ENCODE measurements at places on chromosomes 4 and X.

- DNase-seq, result no peak
These were observed 105.2 kb downstream of the RTL5 start for GRCh38 chrX:72026341-72027023.

DNA sequence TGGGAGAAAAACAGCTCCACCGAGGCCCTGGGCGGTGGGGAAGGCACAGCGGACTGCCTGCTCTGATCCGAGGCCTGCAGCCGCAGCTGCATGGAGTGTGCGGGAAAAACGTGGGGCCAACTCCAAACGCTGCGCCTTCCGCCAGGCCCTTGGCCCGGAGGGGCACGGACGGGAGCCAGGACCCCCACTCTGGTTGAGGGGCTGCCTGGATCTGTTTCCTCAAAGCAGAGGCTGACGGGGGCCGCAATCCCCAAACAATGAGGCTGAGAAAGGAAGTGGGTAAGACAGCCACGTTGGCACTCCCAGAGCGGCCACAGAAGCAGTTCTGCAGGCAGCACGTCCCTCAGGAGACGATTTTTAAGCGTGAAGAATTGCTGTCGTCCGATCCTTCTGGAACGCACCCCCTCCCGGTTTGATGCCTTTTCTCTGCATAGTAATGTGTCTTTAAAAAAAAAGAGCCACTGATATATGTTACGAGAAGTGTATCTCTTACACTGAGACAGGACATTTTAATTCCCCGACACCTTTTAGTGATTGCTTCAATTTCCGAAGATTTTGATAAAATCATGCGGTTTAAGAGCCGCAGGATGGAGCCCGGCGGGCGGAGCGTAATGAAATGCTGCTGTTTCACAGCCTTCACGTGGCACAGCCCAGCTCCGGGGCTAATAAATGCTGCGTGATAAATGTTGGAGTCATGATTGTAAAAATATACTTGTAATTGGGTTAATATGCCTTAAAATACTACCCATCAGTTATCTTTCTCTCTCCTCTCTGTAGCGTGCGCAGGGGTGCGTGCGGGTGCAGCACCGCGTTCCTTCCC, 85.7 kb downstream of the FAM53A start:
- DNase-seq, result no peak

DNA sequence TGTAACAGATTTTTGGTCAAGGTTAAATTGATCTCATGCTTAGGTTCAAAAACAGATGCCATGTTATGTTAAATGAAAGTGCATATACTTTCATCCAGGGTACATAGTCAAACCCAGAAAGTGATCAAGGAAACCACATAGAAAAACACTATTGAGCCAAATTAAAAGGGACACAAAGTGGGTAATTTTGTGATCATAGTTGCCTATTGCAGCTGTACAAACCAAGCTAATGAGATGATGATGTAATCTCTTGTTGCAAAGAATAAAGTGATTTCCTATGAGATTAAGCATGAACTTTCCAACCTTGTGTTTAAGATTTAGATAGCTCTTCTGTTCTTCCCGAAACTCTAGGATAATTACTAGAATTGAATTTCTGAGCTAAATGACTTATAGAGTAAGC, 20.2 kb upstream of the LIMCH1 start:
- DNase-seq, result no peak

DNA sequence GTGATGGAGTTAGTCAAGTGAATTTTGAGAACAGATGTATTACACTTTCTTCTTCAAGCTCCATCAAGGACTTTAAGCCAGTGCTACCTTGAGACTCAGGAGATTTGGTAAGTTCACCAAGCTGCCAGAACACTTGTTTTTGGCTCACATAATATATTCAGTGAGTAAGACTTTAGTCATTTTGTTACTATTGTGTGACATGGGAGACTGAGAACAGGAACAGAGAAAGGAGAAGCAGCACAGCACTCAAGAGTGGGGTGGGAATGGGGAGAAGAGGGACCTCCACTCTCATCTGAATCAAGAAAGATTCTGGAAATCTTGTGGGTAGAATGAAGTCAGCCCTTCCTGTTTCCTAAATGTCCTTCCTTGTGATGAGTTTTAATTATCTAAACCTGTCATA, 87.3 kb upstream of the TET2 start:
- DNase-seq, result no peak

DNA sequence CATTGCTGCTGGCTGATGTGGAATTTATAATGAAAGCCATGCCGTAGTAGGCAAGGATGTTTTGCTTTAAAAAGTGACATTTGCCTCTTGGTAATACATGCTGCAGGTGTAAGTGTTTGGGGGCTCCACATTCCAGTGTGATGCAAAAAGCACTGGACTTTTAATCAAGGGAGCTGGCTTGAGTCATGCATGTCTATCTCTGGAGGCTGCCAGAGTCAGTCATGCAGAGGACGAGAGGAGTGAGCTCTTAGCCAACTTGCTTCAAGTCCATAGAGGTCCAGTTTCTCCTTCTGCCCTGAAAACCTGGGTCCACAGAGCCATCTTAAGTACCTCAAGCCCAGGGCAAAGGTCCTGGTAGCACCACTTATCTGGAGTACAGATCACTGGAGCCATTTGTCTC, 11.6 kb upstream of the CXCL13 start:
- no peak for DNase-seq

DNA sequence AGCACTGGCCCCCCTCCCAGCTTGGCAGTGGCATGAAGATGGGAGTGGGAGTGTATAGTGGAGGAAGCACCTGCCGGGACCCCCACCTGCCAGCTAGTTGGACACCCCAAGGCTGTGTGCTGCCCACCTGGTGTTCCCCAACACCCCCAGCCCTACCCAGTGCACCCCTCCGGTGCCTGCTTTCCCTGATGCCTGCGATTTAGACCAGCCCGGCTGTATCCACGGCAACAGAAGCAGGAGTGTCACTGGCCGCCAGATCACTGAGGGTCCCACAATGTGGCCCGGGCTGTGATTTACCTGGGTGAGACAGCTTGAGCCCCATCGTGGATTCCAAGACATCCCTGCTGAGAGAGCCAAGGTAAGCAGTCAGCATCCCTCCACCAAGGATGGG, 533 bp downstream of the GPR173 start:
- DNase-seq, result no peak

DNA sequence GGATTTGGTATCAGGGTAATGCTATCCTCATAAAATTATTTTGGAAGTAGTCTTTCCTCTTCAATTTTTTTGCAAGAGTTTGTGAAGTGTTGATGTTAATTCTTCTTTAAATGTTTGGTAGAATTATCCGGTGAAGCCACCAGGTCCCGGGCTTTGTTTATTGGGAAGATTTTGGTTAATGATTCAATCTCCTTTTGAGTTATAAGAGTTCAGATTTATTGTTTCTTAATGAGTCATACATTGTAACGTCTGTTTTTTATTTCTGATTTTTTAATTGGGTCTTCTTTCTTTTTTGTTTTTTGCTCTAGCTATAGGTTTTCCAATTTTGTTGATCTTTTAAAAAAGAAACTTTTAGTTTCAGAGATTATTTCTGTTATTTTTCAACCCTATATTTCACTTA, 412.3 kb downstream of the PDGFC start:
- no peak for DNase-seq

DNA sequence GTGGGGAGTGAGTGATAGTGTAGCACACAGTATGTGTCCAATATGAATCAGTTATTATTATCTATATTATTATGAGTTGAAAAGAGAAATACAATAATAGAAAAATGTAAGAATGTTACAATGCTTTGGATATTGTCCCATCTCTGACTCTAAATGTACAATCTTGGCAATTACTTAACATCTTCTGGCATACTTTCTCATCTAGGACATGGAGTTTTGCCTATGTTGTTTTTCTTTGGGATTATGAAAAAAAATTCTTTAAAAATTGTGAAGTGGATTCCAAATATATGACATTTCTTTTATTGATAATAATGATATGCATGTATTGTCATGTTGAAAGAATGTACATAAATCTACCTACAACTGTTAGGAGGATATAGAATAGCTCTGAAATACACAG, 84.1 kb downstream of the TBCK start:
- no peak for DNase-seq

DNA sequence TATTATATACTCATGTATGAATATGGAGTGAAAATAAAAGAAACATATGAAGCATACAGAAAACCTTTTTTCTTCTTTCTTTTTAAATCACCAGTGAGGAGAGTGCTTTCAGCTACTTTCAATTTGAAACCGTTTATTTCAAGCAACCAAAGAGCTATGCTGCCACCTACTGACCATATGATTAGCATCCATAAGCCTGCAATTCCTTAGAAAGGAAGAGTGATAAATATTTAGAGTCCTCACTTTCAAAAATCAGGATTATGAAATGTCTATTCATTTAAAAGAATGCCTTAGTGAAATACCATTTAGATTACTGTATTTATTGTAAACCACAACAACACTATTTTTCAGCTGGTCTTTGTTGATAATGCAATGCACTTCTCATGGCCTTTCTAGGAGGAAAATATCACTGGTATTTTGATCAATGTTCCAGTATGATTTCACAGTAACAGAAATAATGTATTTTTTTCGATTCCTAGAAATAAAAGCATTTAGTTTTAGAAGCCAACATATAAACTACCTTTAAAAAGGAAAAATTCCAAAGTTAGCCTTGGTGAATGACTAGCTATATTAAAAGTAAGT, 667.6 kb downstream of the PCDH18 start:
- DNase-seq, result peak; percentile 2

DNA sequence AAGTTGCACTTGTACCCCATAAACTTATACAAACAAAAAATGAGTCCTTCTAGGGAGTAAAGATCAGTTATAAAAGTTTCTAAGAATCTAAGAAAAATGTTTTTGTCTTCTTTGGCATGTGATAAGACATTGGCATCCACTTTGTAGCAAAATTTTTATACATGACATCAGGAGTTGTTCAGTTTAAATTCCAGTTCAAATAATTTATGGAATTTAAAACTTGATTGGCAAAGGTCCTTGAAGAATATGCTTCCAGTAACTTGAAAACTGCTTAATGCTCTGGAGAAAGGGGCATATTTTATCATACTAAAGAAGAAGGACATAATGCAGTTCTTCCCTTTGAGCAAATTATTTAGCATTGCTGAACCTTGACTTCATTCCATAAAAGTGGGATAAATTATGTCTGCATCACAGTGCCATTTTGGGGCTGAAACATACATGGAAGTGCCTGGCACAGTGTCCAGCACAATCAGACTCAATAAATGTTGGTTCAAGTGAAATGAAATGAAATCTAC, 163.3 kb upstream of the IL15 start:
- DNase-seq, result no peak

DNA sequence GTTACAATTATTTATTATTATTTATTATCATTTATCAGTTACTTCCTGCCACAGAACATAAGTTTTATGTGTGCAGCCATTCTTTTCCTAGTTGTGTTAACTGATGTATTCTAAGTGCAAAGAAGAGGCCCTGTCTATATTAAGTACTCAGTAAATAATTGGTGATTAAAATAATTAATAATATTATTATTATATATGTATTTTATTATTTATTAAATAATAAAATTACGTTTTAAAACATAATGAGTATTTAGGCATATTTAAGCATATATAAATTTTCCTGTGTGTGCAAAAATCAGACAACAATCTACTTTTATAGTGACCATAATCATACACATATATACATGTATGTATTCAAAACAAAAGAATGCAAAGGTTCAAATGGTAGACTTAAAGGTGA, 1871.6 kb upstream of the IGFBP7 start:
- no peak for DNase-seq

- DNase-seq, result no peak
These were observed 413.3 kb downstream of the SPRY1 start for GRCh38 chr4:123809864-123810263.
